NCI-H345 (cell line): ENCODE measurements at places on chromosomes 3 and 15.

DNA sequence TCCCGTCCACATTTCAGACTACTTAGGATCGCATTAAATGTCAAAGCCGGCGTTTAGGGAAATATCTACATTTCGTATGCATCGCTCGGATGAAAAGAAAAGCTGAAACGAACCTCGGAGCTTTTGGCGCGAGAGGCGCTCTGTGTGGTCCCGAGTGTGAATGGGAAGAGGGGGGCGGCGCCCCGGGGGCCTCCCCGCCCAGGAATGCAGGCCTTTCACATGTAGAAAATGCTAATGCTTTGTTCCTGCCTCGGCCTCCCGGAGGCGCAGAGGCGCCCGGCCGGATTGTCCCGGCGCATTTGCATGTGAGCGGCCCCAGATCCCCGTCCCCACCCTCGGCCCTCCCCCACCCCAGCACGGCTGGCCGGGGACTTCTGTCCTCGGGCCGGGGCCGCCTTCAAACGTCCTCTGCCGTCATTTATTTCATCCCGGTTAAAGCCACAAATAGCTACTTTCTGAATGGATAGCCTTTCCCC is 37.0 kb upstream of the TRIM71 start:
- peak; percentile 2 for DNase-seq

DNA sequence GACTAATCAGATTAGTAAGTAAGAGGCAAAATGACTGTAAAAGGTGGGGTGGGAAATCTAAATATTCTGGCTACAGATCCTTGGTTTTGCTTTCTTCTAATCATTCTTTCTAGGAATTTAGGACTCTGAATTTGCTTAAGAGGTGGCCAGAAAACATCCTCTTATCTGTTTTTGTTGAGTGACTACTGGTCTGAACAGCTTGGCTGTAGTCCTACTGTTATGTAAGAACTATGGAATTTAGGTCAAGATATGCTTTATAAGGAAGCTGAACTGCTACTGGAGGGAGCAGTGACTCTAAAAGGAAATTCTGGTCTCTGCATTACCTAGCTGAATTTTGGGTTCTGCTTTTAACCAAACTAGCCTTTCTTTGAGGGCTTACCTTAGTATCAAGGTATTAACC is 33.5 kb upstream of the CSPG5 start:
- DNase-seq, result no peak

GRCh38 chr3:178233371-178234071 is 302.7 kb upstream of the KCNMB2 start:
- no peak for DNase-seq

DNA sequence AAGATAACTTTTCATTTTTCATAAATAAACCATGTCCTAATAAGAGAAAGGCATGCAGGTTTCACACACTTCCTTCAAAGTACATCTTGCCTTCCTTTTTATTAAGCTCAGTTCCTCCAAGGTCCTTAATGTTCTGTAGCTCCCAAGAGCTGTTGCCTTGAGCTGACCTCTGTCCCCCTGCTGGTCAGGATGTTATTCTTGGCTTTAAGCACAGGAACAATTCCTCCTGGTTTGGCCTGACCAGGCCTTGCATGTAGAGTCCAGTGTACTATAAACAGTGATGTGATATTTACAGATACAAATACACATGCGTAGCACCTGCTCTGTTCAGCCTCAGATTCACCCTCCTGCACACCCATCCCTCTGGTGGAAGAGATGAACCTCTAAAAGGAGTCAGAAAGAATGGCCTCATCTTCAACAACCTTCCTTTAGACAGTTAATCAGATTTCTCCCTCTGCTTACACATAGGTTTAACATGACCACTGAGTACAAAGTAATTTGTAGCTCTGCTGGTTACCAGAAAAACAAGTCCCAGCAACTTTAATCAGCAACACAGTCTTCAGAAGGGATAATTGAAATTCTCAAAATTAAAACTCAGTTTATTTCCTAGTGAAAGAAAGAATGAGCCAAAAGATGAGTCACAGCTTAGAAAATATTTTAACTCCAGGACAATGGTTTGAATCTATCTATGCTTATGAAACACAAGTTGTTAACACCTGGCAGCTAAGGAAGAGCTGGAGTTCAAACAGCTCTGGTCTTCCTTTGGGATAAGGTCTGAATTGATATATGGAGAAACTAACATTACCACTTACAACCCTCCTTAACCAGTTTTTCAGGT is 46.5 kb downstream of the PTPN9 start:
- DNase-seq, result no peak

GRCh38 chr3:191105418-191105817 is 93.6 kb upstream of the OSTN start:
- DNase-seq, result no peak

DNA sequence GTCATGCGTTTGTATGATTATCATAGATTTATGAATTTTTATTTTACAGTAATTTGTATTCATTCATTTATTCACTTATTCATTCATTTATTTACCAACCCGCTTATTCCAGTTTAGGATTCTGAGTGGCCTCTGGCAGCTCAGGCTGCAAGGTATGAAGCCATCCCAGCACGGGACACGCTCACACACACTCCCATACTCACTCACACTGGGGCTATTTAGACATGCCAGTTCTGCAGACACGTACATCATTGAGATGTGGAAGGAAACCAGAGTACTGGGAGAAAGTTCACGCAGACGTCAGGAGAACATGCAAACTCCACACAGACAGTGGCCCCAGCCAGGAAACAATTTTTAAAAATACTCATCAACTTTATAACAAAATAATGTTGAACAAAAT is 5.1 kb downstream of the CDIN1 start:
- no peak for DNase-seq

DNA sequence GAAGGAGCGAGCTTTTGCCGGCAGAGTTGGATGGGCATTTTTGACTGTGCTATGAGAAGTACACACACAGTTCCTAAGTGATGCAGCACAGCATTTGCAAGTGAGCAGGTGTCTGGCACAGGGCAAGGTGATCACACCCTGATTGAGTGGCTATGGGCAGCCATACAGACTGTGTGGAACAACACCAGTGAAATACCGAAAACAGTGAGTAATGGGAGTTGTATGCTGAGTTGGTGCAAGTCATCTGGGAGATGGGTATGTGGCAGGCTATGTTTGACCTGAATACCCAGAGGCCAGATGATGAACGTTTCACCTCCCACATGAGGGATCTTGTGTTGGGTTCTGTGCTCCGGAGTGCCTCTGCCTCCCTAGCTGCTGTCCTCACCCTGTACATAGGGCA is 53.5 kb upstream of the TIPARP start:
- no peak for DNase-seq

- no peak for DNase-seq
These were observed 26.1 kb upstream of the MFSD1 start for GRCh38 chr3:158775426-158776410.

DNA sequence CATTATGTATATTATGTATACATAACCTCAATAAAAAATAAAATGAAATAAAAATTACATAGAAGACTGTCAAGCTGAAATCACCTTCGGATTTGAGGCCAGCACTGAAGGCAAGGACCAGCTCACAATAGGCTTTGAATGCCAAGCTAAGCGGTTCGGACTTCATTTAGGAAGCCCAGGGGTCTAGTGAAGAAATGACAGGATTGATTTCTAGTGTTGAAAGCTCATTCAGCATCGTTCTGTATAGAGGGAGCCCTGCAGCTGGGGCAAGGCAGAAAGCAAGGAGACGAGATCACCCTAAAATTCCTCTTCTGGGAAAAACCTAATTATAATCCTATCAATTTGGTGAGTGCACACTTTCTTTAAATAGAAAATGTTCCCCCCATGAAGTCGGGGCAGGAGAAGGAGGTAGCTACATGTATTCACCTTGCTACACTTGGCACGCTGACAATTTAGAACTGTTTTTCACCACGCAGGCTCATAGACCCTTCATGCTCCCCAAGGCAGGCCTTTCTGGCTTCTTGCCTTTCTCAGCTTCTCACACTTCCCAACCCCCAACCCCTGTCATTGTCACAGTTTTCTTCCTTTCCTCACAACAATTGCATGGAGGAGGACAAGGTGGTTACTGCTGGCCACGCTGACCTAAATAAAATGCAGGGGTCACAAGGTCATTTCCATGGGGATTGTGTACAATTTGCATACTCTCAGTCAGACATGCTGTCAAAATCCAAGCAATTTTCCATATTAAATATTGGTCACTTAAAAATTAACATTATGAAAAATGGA is 44.4 kb upstream of the SSR3 start:
- DNase-seq, result no peak

DNA sequence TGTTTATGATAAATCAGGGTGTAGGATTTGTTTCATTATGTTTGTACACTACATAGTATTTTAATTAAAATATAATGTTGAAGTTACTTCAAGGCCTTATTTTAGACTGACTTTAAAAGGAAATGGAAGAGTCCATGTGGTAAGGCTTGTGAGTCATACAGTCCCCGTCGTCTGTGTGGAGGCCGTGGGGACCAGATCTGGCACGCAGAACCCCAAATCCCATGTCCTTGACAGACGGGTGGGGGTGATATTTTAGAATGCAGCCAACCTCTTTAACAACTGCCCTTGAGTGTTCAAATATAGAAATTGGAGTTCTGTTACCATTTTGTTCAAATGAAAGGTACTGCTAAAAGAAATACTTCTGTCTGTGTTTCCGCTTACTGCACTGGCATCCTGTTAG is 35.8 kb downstream of the ABHD17C start:
- no peak for DNase-seq

GRCh38 chr15:33742306-33742705 is 226.0 kb upstream of the CHRM5 start:
- DNase-seq, result no peak

GRCh38 chr3:1953536-1953935 is 145.1 kb upstream of the CNTN4 start:
- no peak for DNase-seq
